ENCODE measurements at places on chromosomes 1 and 21. TPM values are rescaled to one million over a fixed set of nuclear protein-coding genes. Genes with fewer than 3 reads are reported as not detected.

DNA sequence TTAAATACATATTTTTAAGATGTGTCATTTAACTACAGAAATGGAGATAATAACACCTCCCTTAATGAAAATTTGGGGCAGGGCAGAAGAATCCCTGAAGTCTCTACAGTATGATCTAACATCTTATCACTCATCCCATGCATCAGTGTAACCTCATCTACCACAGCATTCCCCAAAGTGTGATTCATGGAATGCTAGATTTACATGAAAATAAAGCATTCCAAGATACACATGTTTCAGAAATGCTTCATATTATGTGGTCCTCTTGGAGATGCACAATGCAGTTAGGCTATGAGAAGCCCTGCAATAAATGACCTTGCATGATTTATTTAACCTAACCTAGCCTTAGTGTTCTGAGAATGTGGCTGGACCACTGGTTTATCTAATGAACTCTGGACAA is 166.9 kb upstream of the SYT6 start:
- DNase-seq = peak; percentile 87

DNA sequence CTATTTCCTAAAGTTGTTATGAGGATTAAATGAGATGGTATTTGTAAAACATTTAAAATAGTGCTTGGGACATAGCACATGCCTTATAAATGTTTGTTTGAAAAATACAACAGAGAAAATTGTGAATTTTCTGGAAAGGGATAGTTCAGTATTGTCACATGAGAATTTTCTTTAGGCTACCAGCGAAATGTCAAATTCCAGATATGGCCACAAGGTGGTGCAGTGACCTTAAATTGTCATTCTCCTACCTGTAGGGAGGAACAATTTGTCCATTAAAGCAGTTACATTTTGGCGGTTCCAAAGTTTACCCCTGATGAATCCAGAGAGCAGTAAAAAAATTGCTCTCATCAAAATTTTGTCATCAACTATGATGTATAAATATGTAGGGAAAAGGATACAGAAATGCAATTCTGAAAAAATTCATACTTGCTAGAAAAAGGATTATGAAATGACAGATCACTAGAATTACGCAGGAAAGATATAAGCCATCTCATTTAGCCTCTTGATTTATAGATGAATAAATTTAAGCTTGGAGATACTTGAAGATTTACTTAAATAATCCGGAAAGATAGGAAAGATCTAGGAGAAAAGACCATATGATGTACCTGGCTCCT is 50.2 kb upstream of the TSHB start:
- peak; percentile 59 for DNase-seq

DNA sequence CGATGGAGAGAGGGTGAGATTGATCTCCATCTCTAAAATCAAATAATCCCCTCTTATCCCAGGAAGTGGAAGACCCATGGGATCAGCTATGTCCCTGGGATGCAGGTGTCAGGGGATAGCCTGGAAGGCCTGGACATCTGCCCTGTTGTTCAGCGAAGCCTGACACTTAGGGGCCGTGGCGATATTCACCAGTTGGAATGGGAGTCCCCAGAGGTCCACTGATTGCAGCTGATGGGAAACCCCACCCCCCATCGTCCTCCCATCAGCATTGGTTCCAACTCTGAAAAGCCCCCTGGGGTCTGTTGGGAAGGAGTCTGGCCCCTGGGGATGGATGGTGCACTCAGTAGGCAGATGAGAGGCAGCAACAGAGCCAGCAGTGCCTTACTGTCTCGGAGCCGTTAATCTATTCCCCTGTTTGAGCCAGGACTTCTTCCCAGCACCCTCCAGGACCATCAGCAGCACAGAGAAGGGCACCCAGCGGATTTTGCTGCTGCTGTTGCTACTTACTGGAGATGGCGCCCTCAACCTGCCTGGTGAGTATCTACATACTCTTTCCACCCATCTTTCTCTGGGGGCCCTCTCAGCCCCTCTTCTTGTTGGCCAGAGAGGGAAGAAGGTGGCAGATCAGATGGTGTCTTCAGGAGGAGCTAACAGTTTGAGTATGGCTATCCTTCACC is 13.4 kb downstream of the CATSPER4 start:
- DNase-seq = no peak

DNA sequence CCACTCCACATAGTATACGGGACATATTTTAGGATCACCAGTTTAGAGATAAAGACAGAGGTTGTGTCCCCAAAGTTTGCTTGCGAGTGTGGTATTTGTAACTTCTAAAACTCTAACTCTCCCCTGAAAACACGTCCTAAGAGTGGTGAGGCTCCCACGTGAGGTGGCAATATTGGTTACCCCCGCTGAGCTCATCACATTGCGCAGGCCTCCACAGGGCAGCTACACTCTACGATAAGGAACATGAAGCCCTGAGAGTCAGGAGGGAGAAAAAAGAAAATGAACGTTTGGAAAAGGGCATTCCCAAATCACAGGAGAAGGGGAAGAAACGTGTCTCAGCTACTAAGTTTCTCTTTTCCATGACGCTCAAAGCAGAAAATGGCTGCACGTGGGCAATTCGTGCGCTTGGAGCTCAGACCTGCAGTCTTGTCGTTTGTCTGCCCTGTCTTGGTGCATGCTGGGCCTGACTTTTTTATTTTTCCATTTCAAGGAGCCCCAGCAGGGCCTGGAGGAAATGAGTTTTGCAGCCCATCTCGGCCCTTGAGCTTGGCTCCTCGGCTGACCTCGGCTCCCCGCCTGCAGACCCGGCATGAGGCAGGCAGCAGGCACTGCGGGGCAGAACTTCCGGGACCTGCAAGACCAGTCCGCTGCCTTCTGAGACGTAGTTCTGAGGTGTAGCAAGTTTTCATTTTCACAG is 25.7 kb downstream of the ERG start:
- DNase-seq = no peak

GRCh38 chr1:44924835-44925464 is 61.4 kb downstream of the EIF2B3 start:
- DNase-seq = peak; percentile 82

- no peak for DNase-seq
These were observed 80.3 kb upstream of the DPH5 start for GRCh38 chr1:101105877-101106276.

The MROH7 gene
- under 0.01 TPM for total RNA-seq

The HSPA6 gene
- total RNA-seq = 1.6 TPM

DNA sequence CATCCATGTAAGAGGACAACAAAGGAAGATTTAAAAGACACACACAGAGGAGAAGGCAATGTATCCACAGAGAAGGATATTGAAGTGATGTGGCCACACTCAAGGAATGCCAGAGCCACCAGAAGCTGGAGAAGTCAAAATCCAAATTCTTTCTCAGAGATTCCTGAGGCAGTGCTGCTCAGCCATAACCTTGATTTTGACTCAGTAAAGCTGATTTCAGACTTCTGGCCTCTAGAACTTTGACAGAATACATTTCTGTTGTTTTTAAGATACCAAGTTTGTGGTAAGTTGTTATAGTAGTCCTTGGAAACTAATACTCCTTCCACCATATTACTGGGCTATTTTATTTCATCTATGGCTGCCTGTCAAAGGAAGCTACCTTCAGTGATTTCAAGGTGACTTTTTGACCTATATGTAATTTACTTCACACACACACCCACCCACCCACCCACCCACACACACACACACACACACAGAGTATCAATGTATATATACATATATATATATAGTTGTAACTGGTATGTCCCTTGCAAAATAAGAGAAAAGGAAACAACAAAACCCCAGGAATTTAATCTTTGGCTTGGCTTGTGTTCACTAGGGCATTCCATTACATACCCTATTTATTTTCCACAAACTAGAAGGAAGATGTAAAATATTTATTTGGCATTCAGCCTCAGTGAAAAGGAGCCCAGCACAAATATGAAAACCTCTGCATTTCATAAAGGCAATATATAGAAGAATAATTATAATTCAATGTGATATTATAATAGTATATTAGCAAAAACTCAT is 142.1 kb upstream of the PTGFR start:
- DNase-seq = no peak

DNA sequence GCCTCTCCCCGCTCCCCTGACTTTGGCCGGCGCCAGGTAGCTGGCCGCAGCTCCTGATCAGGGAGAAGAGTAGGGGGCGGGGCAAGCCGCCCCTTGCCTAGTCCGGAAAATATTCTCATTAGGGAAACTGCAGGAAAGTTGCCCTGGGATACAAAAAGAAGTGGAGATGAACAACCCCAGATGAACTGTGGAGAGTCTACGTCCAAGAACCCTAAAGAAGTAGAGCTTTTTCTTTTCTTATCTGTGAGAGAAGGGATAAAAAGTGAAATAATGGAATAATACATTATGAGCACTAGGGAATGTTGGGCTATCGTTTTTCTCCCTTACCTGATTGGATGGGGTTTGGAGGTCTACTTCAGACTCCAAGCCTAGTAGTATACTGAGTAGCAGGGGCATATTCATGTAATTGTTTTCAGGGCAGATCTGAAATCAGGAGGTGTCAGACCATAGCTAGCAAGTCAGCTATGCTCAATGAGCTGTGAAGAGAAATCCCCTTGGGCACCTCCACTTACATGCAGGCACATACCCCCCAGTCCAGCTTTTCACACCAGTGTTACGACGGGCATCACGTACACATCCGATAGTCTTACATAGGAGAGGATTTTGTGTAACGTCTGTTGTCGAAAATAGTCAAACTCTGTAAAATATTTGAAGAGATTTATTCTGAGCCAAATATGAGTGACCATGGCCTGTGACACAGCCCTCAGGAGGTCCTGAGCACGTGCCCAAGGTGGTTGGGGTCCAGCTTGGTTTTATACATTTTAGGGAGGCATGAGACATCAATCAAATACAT is 1.7 kb upstream of the DUSP10 start:
- DNase-seq = no peak

DNA sequence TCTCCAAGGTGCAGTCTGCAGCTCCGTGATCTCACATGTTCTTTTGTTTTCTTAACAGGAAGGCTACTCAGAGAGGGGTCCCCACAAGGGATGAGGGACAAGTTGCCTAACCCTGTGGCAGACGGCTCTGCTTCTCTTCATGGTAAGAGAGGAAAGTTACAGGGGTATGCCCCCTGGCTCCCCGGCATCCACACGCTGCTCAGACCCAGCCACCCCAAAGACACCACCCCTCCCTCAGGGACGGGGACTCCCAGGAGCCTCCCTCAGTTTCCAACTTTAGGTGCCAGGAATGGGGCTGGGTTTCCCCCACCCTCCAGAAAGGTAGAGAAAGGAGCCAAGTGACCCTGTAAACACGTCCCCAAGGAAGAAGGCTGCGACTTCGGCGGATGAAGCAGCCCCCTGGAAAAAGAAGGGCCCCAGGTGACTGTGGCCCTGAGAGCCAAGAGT is 19.7 kb downstream of the OPTC start:
- no peak for DNase-seq

DNA sequence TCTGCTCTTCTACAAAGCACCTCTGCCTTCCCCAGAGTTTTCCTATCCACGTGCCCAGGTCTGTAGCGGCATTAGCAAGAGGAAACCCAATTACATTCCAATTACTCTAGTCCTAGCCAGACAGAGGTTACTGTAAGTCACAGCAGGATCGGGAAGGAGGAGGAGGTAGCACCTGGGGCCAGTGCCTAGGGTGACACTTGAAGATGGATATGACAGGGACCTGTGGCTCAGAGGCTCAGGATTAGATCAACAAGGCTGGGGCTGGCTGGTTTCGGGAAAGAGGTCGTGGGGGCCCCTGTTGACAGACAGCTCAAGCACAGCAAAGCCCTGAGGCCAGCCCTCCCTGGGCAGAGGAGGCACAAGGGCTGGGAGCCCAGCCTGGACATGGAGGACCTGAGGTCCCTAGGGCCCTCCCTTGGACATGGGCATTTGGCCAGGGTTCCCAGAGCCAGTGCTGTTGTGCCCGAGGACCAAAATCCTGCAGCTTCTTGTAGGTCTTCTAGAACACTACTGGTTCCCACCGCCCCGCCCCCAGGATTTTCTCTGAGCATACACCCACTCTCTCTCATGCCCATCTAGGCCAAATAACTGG is 3.0 kb upstream of the HCRTR1 start:
- DNase-seq = no peak

DNA sequence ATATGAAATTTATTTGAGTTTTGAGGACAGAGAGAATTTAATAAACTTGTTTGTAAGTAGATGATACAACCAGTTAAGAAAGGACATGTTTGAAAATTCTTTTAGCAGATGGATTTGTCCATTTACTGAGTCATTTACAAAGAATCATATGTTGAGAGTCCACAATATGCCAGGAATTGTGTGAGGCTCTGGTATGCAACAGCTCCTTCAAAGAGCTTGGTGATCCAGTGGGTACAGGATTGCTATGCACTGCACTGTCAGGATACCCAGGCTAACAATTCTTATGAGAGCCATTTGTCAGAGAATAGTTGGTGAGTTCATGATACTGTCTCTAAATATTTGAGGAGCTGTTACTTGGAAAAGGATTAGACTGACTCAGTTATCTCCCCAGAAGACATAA is 11.0 kb downstream of the DNM3 start:
- DNase-seq = peak; percentile 35

The FCAMR gene
- not detected for total RNA-seq

The PHF13 gene
- total RNA-seq = 9.9 TPM

DNA sequence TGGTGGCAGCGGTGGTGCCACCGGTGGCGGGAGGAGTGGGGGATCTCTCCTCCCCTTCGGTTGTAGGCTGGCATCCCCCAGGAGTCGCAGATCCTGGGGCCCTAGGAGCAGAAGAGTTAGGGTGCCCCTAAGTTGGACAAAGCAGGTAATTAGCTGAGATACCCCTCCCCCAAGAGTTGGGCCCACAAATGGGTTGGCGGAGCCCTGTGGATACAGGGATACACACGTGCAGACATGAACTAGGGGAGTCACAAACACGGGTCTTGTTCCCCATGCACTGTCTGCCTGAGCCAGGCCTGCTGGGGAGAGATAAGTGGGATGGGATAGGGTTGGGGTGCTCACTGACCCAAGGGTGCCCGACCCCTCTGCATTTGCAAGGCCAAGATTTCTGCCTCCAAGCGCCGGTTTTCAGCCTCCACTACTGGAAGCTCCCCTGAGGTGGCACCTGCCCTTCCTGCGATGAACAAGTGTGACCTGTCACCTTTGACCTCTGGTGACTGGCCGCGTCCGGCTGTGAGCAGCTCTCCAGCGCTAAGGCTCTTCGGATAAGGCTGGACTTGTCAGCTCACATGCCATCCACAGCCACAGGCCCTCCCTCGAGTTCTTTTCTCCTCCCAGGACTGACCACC is 1.8 kb downstream of the CCDC17 start:
- no peak for DNase-seq

The PTGER3 gene
- total RNA-seq = under 0.01 TPM

DNA sequence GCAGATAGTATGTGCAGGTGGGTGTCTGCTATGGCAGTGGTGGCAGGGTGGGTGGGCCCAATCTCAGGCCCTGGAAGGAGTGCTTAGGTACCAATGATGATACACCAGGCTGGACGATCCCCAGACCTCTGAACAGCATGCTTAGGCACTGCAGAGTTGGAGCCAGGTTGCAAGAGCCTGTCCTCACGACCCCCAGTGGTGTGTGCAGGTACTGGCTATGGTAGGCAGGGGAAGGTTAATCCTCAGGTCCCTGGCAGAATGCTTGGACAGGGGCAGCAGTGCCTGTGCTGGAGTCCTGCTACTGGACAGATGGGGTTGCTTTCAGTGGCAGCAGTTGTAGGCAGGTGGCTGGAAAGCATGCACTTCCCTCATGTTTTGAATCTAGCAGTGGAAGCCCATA is 100.5 kb upstream of the NEK7 start:
- DNase-seq = no peak

Data from bronchial epithelial cell (primary cell).